ENCODE measurements at places on chromosomes 1 and 21. TPM values are rescaled to one million over a fixed set of nuclear protein-coding genes. Genes with fewer than 3 reads are reported as not detected.
A peak's percentile ranks its signal among the peaks of the same experiment; 100 is the strongest.

The TSPEAR gene
- not detected for total RNA-seq

The KRTAP12-2 gene
- not detected for total RNA-seq

The TNFRSF4 gene
- 0.29 TPM for total RNA-seq

The FMO4 gene
- total RNA-seq = 0.56 TPM

The LRP8 gene
- total RNA-seq = 57.9 TPM

The LCE2C gene
- not detected for total RNA-seq

The RCSD1 gene
- total RNA-seq = not detected

The TINAGL1 gene
- not detected for total RNA-seq

The VPS26C gene
- total RNA-seq = 60.3 TPM

The OPTC gene
- total RNA-seq = not detected

The WNT9A gene
- total RNA-seq = 13.8 TPM

DNA sequence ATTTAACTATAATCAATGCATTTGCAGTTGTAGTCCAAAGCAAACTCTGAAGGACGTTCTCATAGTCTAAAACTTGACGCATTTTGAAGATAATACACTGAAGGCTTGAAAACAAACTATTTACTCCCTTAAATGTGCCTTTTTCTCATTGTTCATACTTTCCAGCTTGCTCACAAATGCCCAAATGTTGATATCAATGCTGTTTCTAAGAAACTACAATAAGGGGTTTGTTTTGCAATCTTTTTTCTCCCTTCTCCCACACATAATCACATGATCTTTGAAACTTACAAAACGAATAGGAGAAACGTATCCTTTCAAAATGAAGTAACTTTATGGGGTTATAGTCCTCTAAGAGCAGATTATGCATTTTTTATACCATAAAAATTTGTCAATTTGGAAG is 508.7 kb downstream of the DPYD start:
- H3K27ac ChIP-seq = no peak overlapping the region
- H3K4me3 ChIP-seq = no peak overlapping the region
- no peaks in the 10 kb centered on the region for H3K36me3 ChIP-seq
- H3K4me1 ChIP-seq = no peaks in the 10 kb centered on the region
- H3K27me3 ChIP-seq = no peaks in the 10 kb centered on the region

- H3K36me3 ChIP-seq = peaks cover 5% of the 10 kb centered on the region
- H3K4me1 ChIP-seq = no peaks in the 10 kb centered on the region
- no peaks in the 10 kb centered on the region for H3K27me3 ChIP-seq
- DNase-seq = no peak
Measured at GRCh38 chr1:222697826-222698225, 14.5 kb downstream of the AIDA start.

GRCh38 chr1:200163911-200164310 is 136.4 kb downstream of the NR5A2 start:
- no peak for DNase-seq
- H3K27ac ChIP-seq = no peak overlapping the region
- H3K27me3 ChIP-seq = peaks cover 3% of the 10 kb centered on the region
- no peak overlapping the region for H3K4me3 ChIP-seq

GRCh38 chr1:226376300-226376699 is 31.6 kb downstream of the PARP1 start:
- peaks cover 19% of the 10 kb centered on the region for H3K36me3 ChIP-seq
- H3K27me3 ChIP-seq = no peaks in the 10 kb centered on the region
- H3K4me3 ChIP-seq = no peak overlapping the region
- H3K4me1 ChIP-seq = peaks cover 19% of the 10 kb centered on the region
- peak overlapping the region; percentile 62 for H3K27ac ChIP-seq

GRCh38 chr1:121558514-121558913 is 373.7 kb downstream of the SRGAP2C start:
- no peaks in the 10 kb centered on the region for H3K36me3 ChIP-seq
- no peak overlapping the region for H3K4me3 ChIP-seq
- H3K4me1 ChIP-seq = no peaks in the 10 kb centered on the region

- H3K36me3 ChIP-seq = no peaks in the 10 kb centered on the region
- peaks cover 4% of the 10 kb centered on the region for H3K27me3 ChIP-seq
- H3K4me1 ChIP-seq = no peaks in the 10 kb centered on the region
- no peak within 1 kb of the TSS for H3K27ac ChIP-seq
- peak within 1 kb of the TSS; percentile 42 for H3K4me3 ChIP-seq
Measured at GRCh38 chr1:6205849-6206519, at the start of gene RNF207. RNF207 (plus strand) TSS chr1:6206119; CDS start chr1:6206536, 417 bp downstream.

- H3K36me3 ChIP-seq = no peaks in the 10 kb centered on the region
- no peak for DNase-seq
- H3K4me1 ChIP-seq = peaks cover 19% of the 10 kb centered on the region
Measured at GRCh38 chr1:61120998-61121397, 38.6 kb downstream of the NFIA start.

DNA sequence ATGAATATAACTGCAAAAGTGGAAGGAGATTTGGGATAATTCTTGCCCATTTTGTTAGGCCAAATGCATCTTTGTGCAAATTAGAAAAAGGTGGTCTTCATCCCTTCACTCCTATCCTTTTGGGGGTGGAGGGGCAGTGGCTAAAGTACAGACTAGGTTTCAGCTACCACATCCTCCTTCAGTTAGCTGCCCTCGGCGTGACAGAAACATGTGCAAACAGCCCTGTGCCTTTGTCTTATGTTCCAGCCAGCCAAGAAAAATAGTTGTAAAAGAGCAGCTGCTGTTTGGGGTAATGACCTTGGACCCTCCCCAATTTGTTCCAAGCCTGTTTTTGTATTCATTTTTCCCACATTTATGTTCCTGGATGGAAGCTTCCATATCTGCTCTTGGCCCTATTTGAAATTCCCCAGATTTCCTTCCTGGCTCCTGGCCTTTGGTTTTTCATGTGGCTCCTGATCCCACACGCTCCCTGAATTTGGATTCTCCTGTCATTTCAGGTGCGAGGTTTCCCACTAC is 8.3 kb upstream of the LGALS8 start:
- H3K27ac ChIP-seq = no peak overlapping the region
- no peak for DNase-seq
- no peaks in the 10 kb centered on the region for H3K36me3 ChIP-seq
- H3K4me3 ChIP-seq = no peak overlapping the region

- no peak for DNase-seq
- H3K27me3 ChIP-seq = no peaks in the 10 kb centered on the region
- no peak overlapping the region for H3K27ac ChIP-seq
- no peaks in the 10 kb centered on the region for H3K36me3 ChIP-seq
Measured at GRCh38 chr1:239719642-239720258, 333.4 kb downstream of the CHRM3 start.

- no peak overlapping the region for H3K4me3 ChIP-seq
- H3K4me1 ChIP-seq = peaks cover 6% of the 10 kb centered on the region
- peaks cover under 1% of the 10 kb centered on the region for H3K27me3 ChIP-seq
- H3K27ac ChIP-seq = no peak overlapping the region
- H3K36me3 ChIP-seq = no peaks in the 10 kb centered on the region
Measured at GRCh38 chr1:225933072-225933471, 7.9 kb downstream of the LEFTY2 start.

GRCh38 chr1:102886638-102887037 is 221.7 kb downstream of the COL11A1 start:
- H3K4me3 ChIP-seq = no peak overlapping the region
- DNase-seq = no peak
- peaks cover 11% of the 10 kb centered on the region for H3K4me1 ChIP-seq
- H3K27ac ChIP-seq = no peak overlapping the region

DNA sequence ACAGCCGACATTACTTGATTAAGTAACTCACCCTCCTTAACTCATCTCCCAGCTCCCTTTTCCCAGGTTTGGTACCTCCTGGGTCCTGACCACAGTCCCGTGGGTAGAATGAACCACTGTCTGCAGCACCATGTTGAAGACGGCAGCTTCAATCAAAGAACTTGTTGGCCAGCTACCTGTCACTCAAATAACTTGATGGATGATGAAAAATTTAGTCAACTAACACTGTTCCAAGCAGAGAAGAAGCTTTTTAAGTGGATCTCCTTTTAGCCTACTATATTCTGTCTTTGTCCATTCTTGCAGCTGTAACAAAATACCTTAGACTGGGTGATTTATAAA is 138.4 kb upstream of the F3 start:
- peaks cover 6% of the 10 kb centered on the region for H3K36me3 ChIP-seq
- no peak for DNase-seq
- no peak overlapping the region for H3K4me3 ChIP-seq

GRCh38 chr1:36107394-36107793 is 17.6 kb downstream of the COL8A2 start:
- peaks cover 3% of the 10 kb centered on the region for H3K36me3 ChIP-seq
- no peak overlapping the region for H3K4me3 ChIP-seq
- no peak for DNase-seq
- H3K4me1 ChIP-seq = no peaks in the 10 kb centered on the region
- H3K27me3 ChIP-seq = peaks cover 13% of the 10 kb centered on the region

DNA sequence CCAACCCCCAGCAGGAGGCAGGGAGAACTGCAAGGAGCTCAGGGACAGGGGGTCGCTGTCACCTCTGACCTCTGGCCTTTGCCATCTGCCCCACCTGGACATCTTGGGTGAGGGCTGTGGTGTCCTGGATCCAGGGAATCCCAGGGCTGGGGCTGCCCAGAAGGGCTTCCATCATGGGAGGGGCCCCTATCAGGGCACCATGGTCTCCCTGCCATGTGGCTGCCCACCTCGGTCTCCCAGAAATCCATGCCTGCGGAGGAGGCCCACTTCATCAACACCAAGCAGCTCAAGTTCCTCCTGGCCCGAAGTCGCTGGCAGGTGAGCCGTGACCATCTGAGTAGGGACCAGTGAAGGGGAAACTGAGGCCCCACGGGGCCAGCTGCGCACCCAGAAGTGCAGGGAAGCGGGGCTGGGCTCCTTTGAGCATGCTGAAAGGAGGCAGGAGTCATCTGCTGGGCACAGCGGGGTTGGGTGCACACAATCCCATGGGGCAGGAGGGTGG is 36.1 kb downstream of the TRIM11 start:
- no peak overlapping the region for H3K4me3 ChIP-seq
- H3K27me3 ChIP-seq = no peaks in the 10 kb centered on the region
- no peaks in the 10 kb centered on the region for H3K4me1 ChIP-seq
- no peak for DNase-seq
- no peaks in the 10 kb centered on the region for H3K36me3 ChIP-seq

GRCh38 chr1:54548389-54549044 is 489 bp downstream of the ACOT11 start:
- H3K27me3 ChIP-seq = peaks cover 3% of the 10 kb centered on the region
- no peaks in the 10 kb centered on the region for H3K36me3 ChIP-seq
- H3K4me1 ChIP-seq = peaks cover 10% of the 10 kb centered on the region
- no peak overlapping the region for H3K27ac ChIP-seq
- DNase-seq = no peak

DNA sequence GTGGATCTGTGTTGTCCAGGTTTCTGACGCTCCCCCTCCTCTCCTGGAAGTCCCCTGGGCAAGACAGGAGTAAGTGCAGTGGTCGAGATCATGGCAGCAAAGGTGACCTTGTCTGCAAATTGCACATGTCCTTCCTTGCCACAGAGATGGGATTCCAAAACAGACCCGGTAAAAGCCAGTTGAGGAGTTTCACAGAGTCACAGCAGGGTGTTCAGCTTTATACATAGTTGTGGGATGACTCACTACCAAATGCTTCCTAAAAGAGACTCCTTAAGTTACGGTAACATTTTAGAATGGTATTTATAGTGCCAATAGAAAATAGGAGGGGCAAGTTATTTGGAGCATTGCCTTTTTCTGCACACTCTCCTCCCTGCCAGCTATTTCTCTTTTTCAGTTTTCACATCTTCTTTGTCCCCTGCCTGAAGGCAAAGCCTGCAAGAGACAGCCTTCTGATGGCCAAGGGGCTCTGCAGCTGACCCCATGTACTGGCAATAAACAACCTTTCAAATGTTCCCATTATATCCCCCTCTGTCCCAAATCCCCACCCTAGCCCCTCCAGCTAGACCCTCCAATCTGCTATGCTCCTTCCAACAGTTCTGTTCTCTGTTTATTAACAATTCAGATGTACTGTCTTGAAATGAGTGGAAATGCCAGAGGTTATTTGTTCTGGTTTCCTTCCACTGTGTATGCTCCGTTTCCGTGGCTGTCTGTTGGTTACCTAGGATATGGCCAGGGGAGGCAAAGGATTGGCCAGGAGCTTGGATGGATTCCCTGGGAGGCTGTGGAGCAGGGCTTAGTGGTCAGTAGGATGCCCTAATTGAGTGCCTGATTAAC is 115.0 kb downstream of the TGFB2 start:
- H3K27me3 ChIP-seq = peaks cover 2% of the 10 kb centered on the region
- no peak overlapping the region for H3K4me3 ChIP-seq
- peaks cover 11% of the 10 kb centered on the region for H3K4me1 ChIP-seq
- no peaks in the 10 kb centered on the region for H3K36me3 ChIP-seq
- H3K27ac ChIP-seq = no peak overlapping the region

GRCh38 chr1:172108161-172108893 is 267.0 kb downstream of the DNM3 start:
- H3K4me3 ChIP-seq = no peak overlapping the region
- no peak overlapping the region for H3K27ac ChIP-seq
- H3K4me1 ChIP-seq = peaks cover 2% of the 10 kb centered on the region
- no peak for DNase-seq
- no peaks in the 10 kb centered on the region for H3K36me3 ChIP-seq

GRCh38 chr1:63795455-63795854 is 21.6 kb downstream of the ROR1 start:
- peaks cover 43% of the 10 kb centered on the region for H3K4me1 ChIP-seq
- H3K4me3 ChIP-seq = no peak overlapping the region
- no peak overlapping the region for H3K27ac ChIP-seq
- DNase-seq = no peak

DNA sequence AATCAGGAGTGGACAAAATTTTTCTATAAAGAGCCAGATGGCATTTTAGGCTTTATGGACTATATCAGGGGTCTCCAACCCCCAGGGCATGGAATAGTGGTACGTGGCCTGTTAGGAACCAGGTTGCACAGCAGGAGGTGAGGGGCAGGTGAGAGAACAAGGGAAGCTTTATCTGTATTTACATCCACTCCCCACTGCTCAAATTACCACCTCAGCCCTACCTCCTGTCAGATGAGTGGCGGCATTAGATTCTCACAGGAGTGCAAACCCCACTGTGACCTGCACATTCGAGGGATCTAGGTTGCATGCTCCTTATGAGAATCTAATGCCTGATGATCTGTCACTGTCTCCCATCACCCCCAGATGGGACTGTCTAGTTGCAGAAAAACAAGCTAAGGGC is 13.9 kb downstream of the PHTF1 start:
- H3K4me1 ChIP-seq = no peaks in the 10 kb centered on the region
- H3K27me3 ChIP-seq = no peaks in the 10 kb centered on the region
- no peaks in the 10 kb centered on the region for H3K36me3 ChIP-seq
- no peak for DNase-seq
- no peak overlapping the region for H3K27ac ChIP-seq

GRCh38 chr1:167161242-167161641 is 59.4 kb upstream of the POU2F1 start:
- peaks cover 4% of the 10 kb centered on the region for H3K4me1 ChIP-seq
- H3K4me3 ChIP-seq = no peak overlapping the region
- no peaks in the 10 kb centered on the region for H3K27me3 ChIP-seq

GRCh38 chr1:67558449-67559193 is 126.4 kb upstream of the GADD45A start:
- no peaks in the 10 kb centered on the region for H3K36me3 ChIP-seq
- H3K4me1 ChIP-seq = peaks cover 5% of the 10 kb centered on the region
- H3K27ac ChIP-seq = no peak overlapping the region
- no peaks in the 10 kb centered on the region for H3K27me3 ChIP-seq

DNA sequence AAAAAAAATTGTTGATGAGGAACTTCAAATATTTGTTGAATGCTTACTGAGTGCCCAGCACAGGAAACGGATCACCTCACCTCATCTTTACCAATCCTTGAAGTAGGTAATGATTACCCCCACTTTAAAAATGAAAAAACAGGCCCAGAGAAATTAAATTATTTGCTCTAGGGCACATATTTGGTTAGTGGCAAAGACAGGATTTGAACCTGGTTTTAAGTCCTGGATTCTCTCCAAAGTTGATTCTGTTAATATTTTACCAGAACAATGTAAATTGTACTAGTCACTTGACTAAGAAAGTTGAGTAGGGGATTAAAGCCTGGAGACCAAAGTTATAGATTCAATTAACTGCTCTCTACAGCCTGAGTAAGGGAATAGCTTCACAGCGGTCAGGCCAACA is 97.9 kb downstream of the GIPC2 start:
- H3K36me3 ChIP-seq = no peaks in the 10 kb centered on the region
- H3K4me3 ChIP-seq = no peak overlapping the region
- no peak overlapping the region for H3K27ac ChIP-seq
- no peaks in the 10 kb centered on the region for H3K4me1 ChIP-seq
- no peak for DNase-seq
- no peaks in the 10 kb centered on the region for H3K27me3 ChIP-seq
